ENCODE measurements at places on chromosomes 6 and 20.

- no peak for DNase-seq
Observed at GRCh38 chr6:157227202-157228166, 95.8 kb downstream of the TMEM242 start.

- DNase-seq = no peak
Observed at GRCh38 chr20:17761604-17762003, 61.8 kb downstream of the BANF2 start.

DNA sequence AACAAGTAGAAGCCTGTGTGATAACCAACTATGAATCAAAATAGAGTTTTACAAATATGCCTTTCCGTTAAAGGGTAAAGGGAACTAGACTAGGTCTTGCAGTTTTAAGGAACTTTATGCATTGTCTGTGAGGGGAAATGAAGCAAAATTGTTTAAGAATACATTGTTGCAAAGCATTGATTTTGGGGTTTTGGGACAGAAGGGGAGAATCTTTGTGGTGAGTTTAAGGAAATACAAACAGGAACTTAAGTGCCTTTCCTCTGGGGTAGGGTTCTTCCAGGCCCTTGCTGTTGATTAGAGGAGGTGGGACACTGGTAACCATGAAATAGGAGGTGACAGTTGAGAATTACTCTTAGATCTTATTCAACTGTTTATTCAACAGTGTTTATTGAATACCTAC is 4.7 kb downstream of the MAPK14 start:
- no peak for DNase-seq

GRCh38 chr6:161259302-161259701 is 14.6 kb downstream of the AGPAT4 start:
- DNase-seq = no peak

GRCh38 chr20:49880177-49880576 is 35.2 kb downstream of the SPATA2 start:
- no peak for DNase-seq

DNA sequence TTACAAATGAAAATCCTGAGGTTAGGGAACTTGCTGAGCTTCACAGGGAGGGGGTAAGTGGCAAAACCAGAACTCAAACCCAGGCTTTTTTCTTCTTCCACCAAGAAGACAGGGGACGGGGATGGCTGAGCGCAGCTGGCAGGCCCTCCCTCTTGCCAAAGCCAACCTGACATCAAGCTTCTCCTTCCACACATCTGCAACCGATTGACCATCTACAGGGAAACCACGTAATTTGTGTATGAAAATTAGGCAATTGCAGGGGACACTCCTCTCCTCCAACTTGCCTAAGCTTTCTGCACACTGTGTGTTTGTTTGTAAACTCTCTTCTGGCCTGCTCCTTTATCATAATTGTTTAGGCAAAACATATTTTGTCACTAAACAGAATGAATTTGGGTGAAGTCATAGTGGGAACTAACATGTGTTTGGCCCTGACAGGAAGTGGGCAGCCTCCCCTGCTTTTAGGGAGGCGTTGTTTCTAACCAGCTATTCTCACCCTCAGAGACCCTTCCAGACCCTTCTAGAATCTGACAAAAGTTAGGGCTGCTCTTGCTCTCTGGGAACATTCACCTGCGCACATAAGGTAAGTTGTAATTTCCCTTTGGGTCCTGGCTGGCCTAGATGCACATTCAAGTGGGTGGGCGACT is 18.9 kb downstream of the ZNF831 start:
- no peak for DNase-seq

DNA sequence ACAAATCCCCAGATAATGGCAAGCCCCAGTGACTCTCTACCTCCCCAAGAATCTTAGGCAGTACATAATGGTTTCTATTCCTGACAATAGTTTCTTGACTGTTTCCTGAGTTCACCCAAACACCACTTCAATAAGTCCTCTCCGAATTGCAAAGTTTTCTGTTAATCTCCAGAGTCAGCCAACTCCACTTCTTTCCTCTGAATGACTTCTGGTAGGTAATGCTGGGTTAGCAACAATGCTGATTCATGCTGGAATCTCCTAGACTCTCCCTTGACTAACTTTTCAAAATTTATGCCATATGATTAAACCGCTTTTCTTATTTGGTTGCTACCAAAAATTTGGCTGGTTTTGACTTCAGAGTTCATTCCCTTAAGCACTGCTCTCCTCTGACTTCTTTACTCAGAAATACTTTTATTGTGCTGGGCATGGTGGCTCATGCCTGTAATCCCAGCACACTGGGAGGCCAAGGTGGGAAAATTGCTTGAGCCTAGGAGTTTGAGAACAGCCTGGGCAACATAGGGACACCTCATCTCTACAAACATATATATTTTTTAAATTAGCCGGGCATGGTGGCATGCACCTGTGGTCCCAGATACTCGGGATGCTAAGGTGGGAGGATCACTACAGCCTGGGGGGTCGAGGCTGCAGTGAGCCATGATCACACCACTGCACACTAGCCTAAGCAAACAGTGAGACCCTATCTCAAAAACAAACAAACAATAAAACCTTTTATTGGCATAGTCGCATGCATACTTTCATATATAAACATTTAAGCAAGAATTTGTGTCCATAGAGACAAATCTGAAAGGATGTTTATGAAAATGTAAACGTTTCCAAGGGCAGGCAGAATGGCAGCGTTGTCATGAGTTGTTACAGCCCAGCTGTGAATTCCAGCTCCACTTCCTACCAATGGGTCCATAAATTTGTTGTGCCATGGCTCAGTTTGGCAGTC is 249.3 kb upstream of the PLN start:
- DNase-seq = no peak
